ENCODE measurements at places on chromosomes 4 and X. TPM values are rescaled to one million over a fixed set of nuclear protein-coding genes. Genes with fewer than 3 reads are reported as not detected.

Gene SSX1
- total RNA-seq: not detected

Gene ARL13A
- total RNA-seq: not detected

Gene EFHC2
- total RNA-seq: 0.32 TPM

Gene MAGEA9B
- not detected for total RNA-seq

Gene ZNF185
- total RNA-seq: 1.0 TPM

Gene CXCR3
- 163 TPM for total RNA-seq

Gene NPY1R
- total RNA-seq: not detected

Gene SGMS2
- total RNA-seq: 0.37 TPM

Gene GPR50
- total RNA-seq: not detected

Gene INPP4B
- total RNA-seq: 27.0 TPM

Gene MAGED4B
- 0.85 TPM for total RNA-seq

Gene TREX2
- total RNA-seq: 2.3 TPM

Gene PNPLA4
- 4.4 TPM for total RNA-seq

Gene FAT1
- 0.17 TPM for total RNA-seq

Gene GLRA2
- not detected for total RNA-seq

Gene GPRIN3
- total RNA-seq: 69.5 TPM

Gene CT47B1
- total RNA-seq: not detected

Gene NEXMIF
- total RNA-seq: 0.49 TPM

Gene DGKK
- total RNA-seq: not detected

Gene POU4F2
- not detected for total RNA-seq

Gene MAGEA6
- not detected for total RNA-seq

Gene PCDH18
- total RNA-seq: 0.15 TPM

Gene GAGE12J
- total RNA-seq: not detected

Gene FOXR2
- total RNA-seq: not detected

Gene CCKAR
- not detected for total RNA-seq

Gene PNMA3
- 2.4 TPM for total RNA-seq

Gene GRID2
- not detected for total RNA-seq

Gene ELOVL6
- 45.3 TPM for total RNA-seq

Gene KIAA1210
- total RNA-seq: not detected

Gene RLIM
- total RNA-seq: 28.0 TPM

Gene TMEM175
- total RNA-seq: 28.3 TPM

Gene AMER1
- 6.5 TPM for total RNA-seq

Gene PDLIM3
- total RNA-seq: not detected

Gene ESX1
- not detected for total RNA-seq

Gene TEX11
- not detected for total RNA-seq

Gene OPHN1
- 0.02 TPM for total RNA-seq

Gene AREG
- total RNA-seq: 0.27 TPM

Gene MAGEA10
- not detected for total RNA-seq

Gene ANKRD50
- 0.07 TPM for total RNA-seq

Gene TMEM35A
- total RNA-seq: not detected

Gene IL15
- 4.0 TPM for total RNA-seq

Gene ARFIP1
- total RNA-seq: 18.7 TPM

Gene GAGE12F
- not detected for total RNA-seq

Gene ASB12
- total RNA-seq: not detected

Gene OGT
- total RNA-seq: 309 TPM

Gene ENPP6
- 5.5 TPM for total RNA-seq

Gene IL2
- 4.6 TPM for total RNA-seq

Gene PCYT1B
- 0.20 TPM for total RNA-seq

Gene RS1
- total RNA-seq: not detected

Gene GPM6B
- not detected for total RNA-seq

Gene CSAG1
- not detected for total RNA-seq

Gene TMSB15B
- total RNA-seq: 7.7 TPM

Gene TGIF2LX
- not detected for total RNA-seq

Gene DUX4
- total RNA-seq: not detected

Gene ADH1B
- total RNA-seq: not detected

Gene PASD1
- total RNA-seq: not detected

Gene HSD17B13
- total RNA-seq: 0.22 TPM

Data from T-helper 1 cell treated with Interleukin-12 subunit alpha and Interleukin-12 subunit beta and Interleukin-4 antibody, amounts not matched to agents 30 ng/mL and 1 ng/mL, for 36 hours (primary cell).